GM23338 (cell line): ENCODE measurements at places on chromosomes 4 and X. TPM values are rescaled to one million over a fixed set of nuclear protein-coding genes. Genes with fewer than 3 reads are reported as not detected.

The ATP1B4 gene
- not detected in 2 replicates for polyA plus RNA-seq

The PRPS2 gene
- polyA plus RNA-seq, result 42.6 and 49.3 TPM in 2 replicates

The MAGEA2B gene
- 3.1 and 5.2 TPM in 2 replicates for polyA plus RNA-seq

The RIPPLY1 gene
- polyA plus RNA-seq, result not detected in 2 replicates

The HPSE gene
- 1.8 and 2.2 TPM in 2 replicates for polyA plus RNA-seq

The RBM47 gene
- polyA plus RNA-seq, result 31.8 and 35.6 TPM in 2 replicates

The PHOX2B gene
- not detected in 2 replicates for polyA plus RNA-seq

The HTN1 gene
- polyA plus RNA-seq, result not detected in 2 replicates

The TCEAL2 gene
- polyA plus RNA-seq, result 45.9 and 46.6 TPM in 2 replicates

The LONRF3 gene
- polyA plus RNA-seq, result not detected in 2 replicates

The GPR119 gene
- polyA plus RNA-seq, result not detected in 2 replicates

The AKAP4 gene
- polyA plus RNA-seq, result not detected in 2 replicates

The CT47A7 gene
- not detected in 2 replicates for polyA plus RNA-seq

The MYOZ2 gene
- polyA plus RNA-seq, result 0.10 TPM in 1 of 2 replicates, not detected in the other

The TMEM192 gene
- polyA plus RNA-seq, result 6.9 TPM in 2 replicates

The PLP1 gene
- 30.2 and 36.9 TPM in 2 replicates for polyA plus RNA-seq

The CHRNA9 gene
- polyA plus RNA-seq, result 0.24 and 0.58 TPM in 2 replicates

The SMIM10L2A gene
- 1.4 and 1.7 TPM in 2 replicates for polyA plus RNA-seq

The GAB3 gene
- 0.35 and 0.89 TPM in 2 replicates for polyA plus RNA-seq

The PAQR3 gene
- polyA plus RNA-seq, result 15.9 and 16.9 TPM in 2 replicates

The LEF1 gene
- 0.50 and 1.0 TPM in 2 replicates for polyA plus RNA-seq

The C1QTNF7 gene
- not detected in 2 replicates for polyA plus RNA-seq

The WNK3 gene
- 51.5 and 57.5 TPM in 2 replicates for polyA plus RNA-seq
